ENCODE measurements at places on chromosomes 4 and X.

DNA sequence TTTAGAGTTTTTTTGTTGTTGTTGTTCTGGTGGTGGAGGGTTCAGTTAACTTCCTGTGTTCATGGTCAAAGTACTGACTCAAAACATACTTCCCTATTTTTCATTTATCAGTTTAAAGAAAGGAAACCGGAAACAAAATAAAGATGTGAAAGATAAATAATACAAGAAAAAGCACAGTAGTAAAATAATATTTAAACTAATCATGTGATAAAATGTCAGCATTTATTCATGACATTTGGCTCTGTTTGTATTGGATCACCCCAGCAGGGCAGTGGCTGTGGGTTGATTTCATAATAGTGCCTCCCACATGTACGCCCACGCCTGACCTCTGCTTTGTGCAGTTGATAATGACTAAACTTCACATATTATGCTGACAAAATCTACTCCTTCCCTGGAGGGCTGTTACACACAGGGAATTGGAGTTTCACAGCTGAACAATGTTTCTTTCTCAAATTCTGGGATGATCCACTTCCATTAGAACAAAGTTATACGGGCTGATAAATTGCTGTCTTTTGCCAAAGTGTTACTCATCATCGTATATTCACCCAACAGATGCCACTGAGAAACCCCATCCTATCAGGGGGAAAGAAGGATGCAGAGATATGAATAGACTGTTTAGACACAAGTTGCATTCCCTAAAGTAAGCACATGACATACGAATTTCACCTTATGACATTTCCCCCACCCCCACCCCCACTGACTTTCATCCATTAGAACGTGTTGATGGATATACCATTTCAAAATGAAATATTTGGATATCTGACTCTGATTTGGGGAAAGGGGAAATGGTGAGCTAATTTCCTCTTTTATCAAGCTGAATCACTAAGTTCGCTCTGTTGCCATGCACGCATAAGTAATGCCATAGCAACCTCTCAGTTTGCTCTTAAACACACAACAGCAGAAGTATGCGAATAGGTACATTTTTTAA, 48.3 kb downstream of the AMELX start:
- no peak overlapping the region for H3K27ac ChIP-seq
- H3K4me1 ChIP-seq = peaks cover 17% of the 10 kb centered on the region
- H3K4me3 ChIP-seq = no peak overlapping the region
- H3K27me3 ChIP-seq = no peaks in the 10 kb centered on the region
- no peaks in the 10 kb centered on the region for H3K36me3 ChIP-seq
- no peak for DNase-seq

- DNase-seq = no peak
- H3K4me3 ChIP-seq = no peak overlapping the region
- no peaks in the 10 kb centered on the region for H3K36me3 ChIP-seq
- H3K27ac ChIP-seq = no peak overlapping the region
- no peaks in the 10 kb centered on the region for H3K4me1 ChIP-seq
Measured at GRCh38 chr4:7722766-7723387, 216.8 kb downstream of the AFAP1 start.

- peaks cover 16% of the 10 kb centered on the region for H3K27me3 ChIP-seq
- H3K4me1 ChIP-seq = no peaks in the 10 kb centered on the region
- DNase-seq = no peak
- no peak overlapping the region for H3K4me3 ChIP-seq
Measured at GRCh38 chr4:1644891-1645657, 39.0 kb downstream of the FAM53A start.

GRCh38 chrX:95762716-95763115, 921.9 kb upstream of the DIAPH2 start:
- H3K4me3 ChIP-seq = no peak overlapping the region
- H3K27ac ChIP-seq = no peak overlapping the region
- peak; percentile 30 for DNase-seq
- no peaks in the 10 kb centered on the region for H3K36me3 ChIP-seq
- H3K27me3 ChIP-seq = no peaks in the 10 kb centered on the region

- H3K27ac ChIP-seq = no peak overlapping the region
- H3K4me3 ChIP-seq = no peak overlapping the region
- no peaks in the 10 kb centered on the region for H3K36me3 ChIP-seq
Measured at GRCh38 chr4:81304871-81305270, 89.8 kb upstream of the PRKG2 start.

DNA sequence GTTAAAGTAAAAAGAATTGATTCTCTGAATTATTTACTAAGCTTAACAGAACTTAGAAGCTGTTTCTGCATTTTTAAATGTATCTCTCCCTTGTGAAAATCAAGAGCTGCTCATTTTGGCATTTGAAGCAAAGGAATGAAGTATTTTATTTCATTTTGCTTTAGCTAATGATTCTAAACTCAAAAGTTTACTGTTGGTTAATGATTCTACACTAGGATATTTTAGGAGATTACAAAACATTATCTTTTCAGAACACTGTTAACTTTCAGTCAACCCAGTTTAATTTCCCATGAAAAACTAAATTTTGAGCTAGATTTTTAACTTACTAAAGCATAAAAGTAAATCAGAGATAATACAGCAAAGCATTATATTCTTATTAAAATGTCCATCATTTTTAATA, 355.2 kb upstream of the CXorf51B start:
- no peaks in the 10 kb centered on the region for H3K36me3 ChIP-seq
- H3K4me3 ChIP-seq = no peak overlapping the region
- H3K27me3 ChIP-seq = no peaks in the 10 kb centered on the region
- H3K27ac ChIP-seq = no peak overlapping the region
- DNase-seq = no peak

DNA sequence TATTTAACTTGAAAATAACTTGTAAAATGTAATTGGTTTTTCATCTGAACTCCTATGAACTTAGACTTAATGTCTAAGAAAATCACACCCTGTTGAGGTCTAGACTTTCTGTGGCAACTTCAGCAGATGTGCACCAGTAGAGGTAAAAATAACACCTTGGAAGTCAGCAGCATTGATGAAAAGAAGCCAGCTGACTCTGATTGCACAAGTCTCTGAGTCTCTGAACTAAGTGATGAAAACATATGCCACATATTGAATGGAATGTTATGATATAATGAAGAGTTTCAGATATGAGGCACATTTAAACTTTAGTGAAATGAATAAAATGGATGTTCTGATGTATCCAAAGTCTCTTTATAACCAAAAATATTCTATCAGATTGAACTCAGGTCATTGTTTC, 155.4 kb downstream of the GPM6A start:
- peak; percentile 32 for DNase-seq
- no peaks in the 10 kb centered on the region for H3K27me3 ChIP-seq

GRCh38 chr4:55318175-55319129, 27.6 kb upstream of the SRD5A3 start:
- H3K27ac ChIP-seq = no peak overlapping the region
- H3K36me3 ChIP-seq = no peaks in the 10 kb centered on the region
- no peaks in the 10 kb centered on the region for H3K27me3 ChIP-seq
- no peak for DNase-seq

DNA sequence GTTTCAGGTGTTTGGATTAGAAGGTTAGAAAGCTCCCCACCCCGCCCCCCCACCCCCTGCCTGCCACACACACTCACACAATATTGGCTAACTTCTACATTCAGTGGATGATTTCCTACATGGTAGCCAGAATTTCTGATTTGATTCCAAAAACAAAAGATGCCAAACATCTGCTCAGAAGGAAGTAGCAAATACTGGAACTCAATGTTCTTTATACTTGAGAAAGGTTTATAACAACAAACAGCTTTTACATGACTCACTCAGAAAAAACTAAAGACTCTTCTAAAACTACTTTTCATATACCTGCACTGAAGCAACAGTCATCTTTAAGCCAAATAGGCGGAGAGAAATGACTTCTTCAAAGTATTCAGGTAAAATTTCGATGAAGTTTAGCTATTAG, 750.5 kb upstream of the POU3F4 start:
- H3K27me3 ChIP-seq = no peaks in the 10 kb centered on the region
- DNase-seq = no peak
- H3K4me1 ChIP-seq = no peaks in the 10 kb centered on the region
- no peak overlapping the region for H3K27ac ChIP-seq

GRCh38 chr4:53374777-53375258, 2.6 kb upstream of the FIP1L1 start:
- no peak overlapping the region for H3K27ac ChIP-seq
- no peak overlapping the region for H3K4me3 ChIP-seq
- DNase-seq = no peak
- H3K27me3 ChIP-seq = no peaks in the 10 kb centered on the region
- no peaks in the 10 kb centered on the region for H3K36me3 ChIP-seq

- H3K27me3 ChIP-seq = no peaks in the 10 kb centered on the region
- H3K27ac ChIP-seq = no peak overlapping the region
- no peak for DNase-seq
- no peak overlapping the region for H3K4me3 ChIP-seq
- no peaks in the 10 kb centered on the region for H3K4me1 ChIP-seq
Measured at GRCh38 chr4:140056015-140056414, 98.0 kb downstream of the MAML3 start.

- H3K27ac ChIP-seq = no peak overlapping the region
- no peak for DNase-seq
- no peaks in the 10 kb centered on the region for H3K36me3 ChIP-seq
Measured at GRCh38 chr4:2579910-2580309, 43.5 kb downstream of the FAM193A start.

GRCh38 chr4:101123231-101123630, 224.1 kb downstream of the PPP3CA start:
- H3K27ac ChIP-seq = no peak overlapping the region
- H3K36me3 ChIP-seq = no peaks in the 10 kb centered on the region

GRCh38 chr4:77395481-77395880, 210.1 kb upstream of the CXCL13 start:
- H3K27ac ChIP-seq = no peak overlapping the region
- no peaks in the 10 kb centered on the region for H3K36me3 ChIP-seq
- H3K4me3 ChIP-seq = no peak overlapping the region
- H3K4me1 ChIP-seq = no peaks in the 10 kb centered on the region

GRCh38 chrX:134416087-134416486, 43.9 kb upstream of the HPRT1 start:
- no peaks in the 10 kb centered on the region for H3K36me3 ChIP-seq
- no peak overlapping the region for H3K4me3 ChIP-seq
- DNase-seq = no peak
- no peaks in the 10 kb centered on the region for H3K4me1 ChIP-seq
- no peaks in the 10 kb centered on the region for H3K27me3 ChIP-seq

- H3K27ac ChIP-seq = no peak overlapping the region
- no peaks in the 10 kb centered on the region for H3K4me1 ChIP-seq
- no peaks in the 10 kb centered on the region for H3K27me3 ChIP-seq
- no peak overlapping the region for H3K4me3 ChIP-seq
Measured at GRCh38 chr4:118905566-118905965, 16.9 kb downstream of the SYNPO2 start.

- no peaks in the 10 kb centered on the region for H3K27me3 ChIP-seq
- no peaks in the 10 kb centered on the region for H3K36me3 ChIP-seq
- peak overlapping the region; percentile 23 for H3K4me3 ChIP-seq
- DNase-seq = peak; percentile 59
- peak overlapping the region; percentile 52 for H3K27ac ChIP-seq
Measured at GRCh38 chr4:80058740-80059139, 14.3 kb downstream of the ANTXR2 start.

DNA sequence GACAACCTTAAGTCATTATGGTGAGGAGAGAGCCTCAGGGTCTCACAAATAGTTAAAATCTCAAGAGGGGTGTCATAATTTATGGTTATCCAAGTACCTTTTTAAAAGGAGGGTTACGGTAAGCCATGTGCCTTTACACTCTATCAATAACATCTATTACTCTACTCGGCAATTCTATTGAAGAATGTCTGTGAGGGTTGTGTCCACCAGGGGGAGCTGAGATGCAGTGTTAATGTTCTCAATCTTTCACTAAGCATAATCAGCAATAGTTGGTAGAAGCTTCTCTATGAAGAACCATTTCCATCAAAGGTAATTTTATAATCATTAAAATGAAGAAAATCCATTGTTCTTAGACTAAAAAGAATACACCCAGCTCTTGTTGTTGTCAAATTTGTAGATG, 457.4 kb downstream of the CENPC start:
- H3K36me3 ChIP-seq = no peaks in the 10 kb centered on the region
- H3K4me3 ChIP-seq = no peak overlapping the region
- H3K4me1 ChIP-seq = no peaks in the 10 kb centered on the region
- H3K27ac ChIP-seq = no peak overlapping the region
- H3K27me3 ChIP-seq = no peaks in the 10 kb centered on the region

GRCh38 chr4:119750771-119751170, 122.2 kb upstream of the PDE5A start:
- H3K36me3 ChIP-seq = no peaks in the 10 kb centered on the region
- H3K4me3 ChIP-seq = no peak overlapping the region
- peaks cover 3% of the 10 kb centered on the region for H3K4me1 ChIP-seq
- H3K27ac ChIP-seq = no peak overlapping the region
- H3K27me3 ChIP-seq = no peaks in the 10 kb centered on the region
- no peak for DNase-seq

- no peak overlapping the region for H3K27ac ChIP-seq
- DNase-seq = no peak
Measured at GRCh38 chr4:128589384-128589965, 220.0 kb upstream of the JADE1 start.

DNA sequence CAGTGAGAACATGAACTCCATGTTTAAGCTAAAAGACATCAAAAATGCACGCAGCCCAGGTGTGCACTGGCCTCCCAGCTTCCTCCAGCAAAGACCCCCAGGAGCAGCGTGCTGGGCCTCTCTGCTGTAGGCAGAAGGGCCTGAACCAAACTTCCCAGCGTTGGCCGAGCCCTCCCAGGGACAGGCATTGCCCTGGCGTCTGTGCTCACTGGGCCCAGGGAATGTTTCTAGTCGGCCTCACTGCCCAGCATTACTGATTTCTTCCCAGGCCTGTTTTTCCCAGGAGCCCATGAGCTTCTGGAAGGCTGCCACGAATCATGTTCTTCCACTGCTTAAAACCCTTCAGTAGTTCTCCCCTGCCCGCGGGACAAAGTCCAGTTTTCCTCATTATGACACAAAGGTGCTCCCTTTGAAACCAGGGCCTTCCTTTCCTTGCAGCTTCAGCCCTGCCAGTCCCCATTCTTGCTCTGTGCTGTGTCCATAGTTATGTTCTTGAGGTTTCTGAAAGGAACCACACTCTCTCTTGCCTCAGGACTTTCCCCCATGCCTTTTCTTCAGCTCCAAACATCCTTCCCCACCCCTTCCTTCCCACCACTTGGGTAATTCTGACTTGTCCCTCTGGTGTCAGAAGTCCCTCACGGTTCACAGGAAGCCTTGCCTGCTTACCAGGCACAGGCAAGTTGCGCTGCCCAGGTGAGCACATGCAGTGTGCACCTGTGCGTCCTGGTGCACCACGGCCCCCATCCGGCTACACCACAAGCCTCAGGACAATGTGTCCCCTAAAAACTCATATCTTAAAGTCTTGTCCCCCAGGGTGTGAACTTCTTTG, 93.4 kb upstream of the ENPP6 start:
- no peak for DNase-seq
- no peak overlapping the region for H3K4me3 ChIP-seq
- no peaks in the 10 kb centered on the region for H3K36me3 ChIP-seq
- H3K4me1 ChIP-seq = 0 out of 2 replicates have a peak, but pooled peaks cover 8% of the 10 kb centered on the region
- H3K27ac ChIP-seq = no peak overlapping the region

GRCh38 chrX:27987862-27988646, 6.8 kb upstream of the DCAF8L1 start:
- DNase-seq = no peak
- H3K27ac ChIP-seq = no peak overlapping the region
- H3K36me3 ChIP-seq = no peaks in the 10 kb centered on the region

- no peaks in the 10 kb centered on the region for H3K4me1 ChIP-seq
- no peak for DNase-seq
- H3K4me3 ChIP-seq = no peak overlapping the region
- H3K27me3 ChIP-seq = no peaks in the 10 kb centered on the region
- H3K27ac ChIP-seq = no peak overlapping the region
Measured at GRCh38 chr4:54050214-54050904, 14.0 kb downstream of the CHIC2 start.

Measured in MM.1S (cell line).